ENCODE measurements at places on chromosomes 11 and 22.
A peak's percentile ranks its signal among the peaks of the same experiment; 100 is the strongest.

GRCh38 chr11:113082341-113082955 is 121.2 kb downstream of the NCAM1 start:
- DNase-seq, result peak; percentile 99

- no peak for DNase-seq
Measured at GRCh38 chr11:68333173-68333572, 20.8 kb downstream of the LRP5 start.

DNA sequence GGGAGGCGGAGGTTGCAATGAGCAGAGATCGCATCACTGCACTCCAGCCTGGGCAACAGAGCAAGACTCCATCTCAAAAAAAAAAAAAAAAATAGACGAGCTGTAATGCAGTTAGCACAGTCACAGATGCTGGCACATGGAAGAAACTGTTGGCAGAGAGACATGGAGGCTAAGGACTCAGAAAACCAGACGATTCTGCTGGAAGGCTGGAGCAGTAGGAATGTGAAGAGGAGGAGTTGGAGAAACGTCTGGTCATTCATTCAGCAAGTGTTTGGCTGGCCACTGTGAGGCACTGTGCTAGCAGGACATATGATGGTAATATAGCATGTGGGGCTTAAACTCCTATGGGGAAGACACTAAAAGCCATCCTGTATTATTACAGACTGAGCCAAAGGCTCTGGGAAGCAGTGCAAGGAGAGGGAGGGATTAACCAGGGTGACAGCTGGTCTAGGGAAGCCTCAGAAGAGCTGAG is 5.0 kb downstream of the UQCR10 start:
- DNase-seq, result no peak

DNA sequence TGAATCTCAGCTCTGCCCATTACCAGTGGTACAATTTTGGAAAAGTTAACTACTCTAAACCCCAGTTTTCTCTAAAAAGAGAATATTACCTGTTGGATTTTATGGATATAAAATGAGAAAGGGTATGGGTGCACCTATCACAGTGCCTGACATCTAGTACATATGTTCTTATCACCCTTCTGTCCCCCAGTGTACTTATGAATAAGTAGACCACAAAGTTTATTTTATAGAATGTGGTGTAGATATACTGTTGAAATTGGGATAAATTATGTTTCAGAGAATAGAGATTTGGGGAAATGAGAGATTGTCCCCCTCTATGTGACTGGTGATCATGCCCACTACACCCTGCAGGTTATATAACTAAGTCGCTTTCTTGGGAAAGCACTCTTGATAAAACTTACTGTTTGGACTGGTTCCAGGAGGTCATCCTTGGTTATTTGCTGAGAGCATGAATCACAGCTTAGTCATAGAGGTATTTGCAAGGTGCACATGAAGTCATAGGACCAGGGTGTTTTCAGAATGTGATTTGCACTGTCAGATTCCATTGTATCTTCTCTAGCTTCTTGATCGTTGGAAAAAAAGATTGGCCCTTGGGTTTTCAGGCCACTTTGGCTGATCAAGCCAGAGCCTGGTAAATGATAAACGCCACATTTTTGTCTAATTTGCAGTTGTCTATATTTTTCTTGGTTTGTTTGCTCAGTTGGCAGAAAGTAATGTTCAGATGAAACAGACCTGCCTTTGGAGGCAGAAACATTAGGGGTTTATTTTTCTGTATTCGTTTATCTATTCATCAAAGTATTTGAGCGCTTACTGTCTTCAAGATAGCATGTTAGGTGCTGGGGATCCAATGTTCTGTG is 21.3 kb downstream of the STX3 start:
- DNase-seq, result no peak

GRCh38 chr11:101881586-101881985 is 33.2 kb upstream of the CEP126 start:
- no peak for DNase-seq

DNA sequence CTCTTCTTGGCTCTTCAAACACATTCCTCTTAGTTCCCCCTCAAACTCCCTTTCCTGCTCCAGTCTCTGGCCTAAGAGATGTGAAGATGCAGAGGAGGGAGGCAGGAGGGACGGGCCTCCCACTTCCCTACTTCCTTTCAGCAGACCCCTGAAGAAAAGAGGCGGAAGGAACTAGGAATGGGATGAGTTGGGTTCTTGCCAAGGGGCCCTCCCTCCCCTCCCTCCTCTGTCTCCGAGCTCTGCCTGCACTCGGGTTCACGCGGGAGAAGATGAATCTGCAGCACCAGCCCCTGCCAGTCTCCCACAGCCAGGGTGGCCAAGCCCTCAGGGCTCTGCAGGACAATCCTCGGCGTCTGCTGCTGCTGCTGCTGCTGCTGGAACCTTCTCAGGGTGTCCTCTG is 24.3 kb upstream of the PKNOX2 start:
- no peak for DNase-seq

- DNase-seq, result no peak
Measured at GRCh38 chr11:3722100-3722499, 50.9 kb upstream of the CHRNA10 start.

- no peak for DNase-seq
Measured at GRCh38 chr11:107808521-107808920, 50.1 kb downstream of the SLC35F2 start.

DNA sequence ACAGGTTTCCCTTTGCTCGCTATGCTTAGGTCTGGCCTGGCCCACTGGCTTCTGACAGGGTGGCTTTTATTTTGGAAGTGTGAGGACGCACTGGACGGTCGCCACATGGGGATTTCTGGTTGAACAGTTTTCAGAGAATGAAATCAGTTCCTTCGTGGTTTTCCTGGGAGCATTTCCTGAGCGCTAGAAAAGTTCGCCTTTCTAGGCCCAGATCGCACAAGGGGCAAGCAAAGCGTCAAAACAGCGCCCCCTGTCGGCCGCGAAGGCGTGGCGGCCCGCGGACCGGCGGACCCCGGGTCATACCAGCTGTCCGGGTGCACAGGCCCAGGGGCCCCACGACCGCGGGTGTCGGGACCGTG is 12.7 kb upstream of the CYP2R1 start:
- no peak for DNase-seq

DNA sequence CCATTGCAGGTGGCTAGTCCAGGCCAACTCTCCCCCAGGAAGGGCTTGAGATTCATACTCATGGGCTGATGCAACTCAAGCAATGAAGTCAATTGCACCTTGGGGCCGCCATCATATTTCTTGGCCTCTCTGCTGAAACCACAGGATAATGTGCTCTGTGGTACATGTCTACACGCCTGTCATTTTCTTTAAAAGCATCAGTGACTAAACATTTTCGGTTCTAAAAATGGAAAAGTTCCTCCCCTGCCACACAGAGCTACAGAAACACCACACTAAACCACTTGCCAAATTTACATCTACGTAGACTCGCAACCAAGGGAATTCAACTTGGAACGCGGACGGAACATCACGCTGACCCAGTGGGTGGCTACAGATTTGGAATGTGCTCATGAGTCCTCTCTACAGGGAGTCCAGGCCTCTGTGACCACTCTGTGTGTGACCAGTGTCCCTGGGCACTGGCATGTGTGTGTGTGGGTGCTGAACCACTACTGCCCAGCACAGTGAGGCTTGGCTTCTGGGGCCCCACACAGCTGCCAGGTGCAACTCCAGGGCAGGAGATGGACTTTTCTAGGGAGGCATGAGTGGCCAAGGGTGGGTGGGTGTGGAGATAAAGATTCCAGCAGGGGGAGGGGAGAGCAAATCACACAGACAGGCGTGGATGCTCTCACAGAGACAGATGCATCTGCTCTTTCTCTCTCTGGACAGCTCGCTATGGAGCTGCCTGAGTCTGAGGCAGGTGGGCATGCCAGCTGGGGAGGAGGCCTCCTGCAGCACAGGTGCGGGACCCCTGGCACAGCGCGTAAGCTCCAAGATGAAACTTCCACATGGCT is 261.9 kb downstream of the CTTN start:
- no peak for DNase-seq

GRCh38 chr22:37675930-37676735 is 697 bp downstream of the LGALS1 start:
- DNase-seq, result no peak

DNA sequence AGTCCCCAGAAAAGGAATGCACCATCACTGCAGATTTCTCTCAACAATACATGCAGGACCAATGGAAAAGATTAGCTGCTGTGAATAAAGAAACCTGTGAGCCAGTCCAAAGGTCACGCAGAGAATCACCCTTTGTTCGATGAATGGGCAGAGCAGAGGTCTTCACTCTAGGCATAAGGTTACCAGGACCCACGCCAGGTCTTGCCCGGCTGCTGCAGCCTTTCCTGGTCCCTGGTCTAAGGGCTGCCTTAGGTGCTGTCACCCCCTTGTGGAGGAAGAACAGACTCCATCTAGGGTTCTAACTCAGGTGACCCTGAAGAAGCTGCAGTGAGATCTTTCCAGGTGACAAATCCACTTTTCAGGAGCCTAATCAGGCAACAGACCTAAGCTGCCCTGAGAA is 29.0 kb upstream of the NAP1L4 start:
- DNase-seq, result peak; percentile 50

GRCh38 chr11:121592708-121593107 is 139.9 kb upstream of the SORL1-AS1 start:
- no peak for DNase-seq

DNA sequence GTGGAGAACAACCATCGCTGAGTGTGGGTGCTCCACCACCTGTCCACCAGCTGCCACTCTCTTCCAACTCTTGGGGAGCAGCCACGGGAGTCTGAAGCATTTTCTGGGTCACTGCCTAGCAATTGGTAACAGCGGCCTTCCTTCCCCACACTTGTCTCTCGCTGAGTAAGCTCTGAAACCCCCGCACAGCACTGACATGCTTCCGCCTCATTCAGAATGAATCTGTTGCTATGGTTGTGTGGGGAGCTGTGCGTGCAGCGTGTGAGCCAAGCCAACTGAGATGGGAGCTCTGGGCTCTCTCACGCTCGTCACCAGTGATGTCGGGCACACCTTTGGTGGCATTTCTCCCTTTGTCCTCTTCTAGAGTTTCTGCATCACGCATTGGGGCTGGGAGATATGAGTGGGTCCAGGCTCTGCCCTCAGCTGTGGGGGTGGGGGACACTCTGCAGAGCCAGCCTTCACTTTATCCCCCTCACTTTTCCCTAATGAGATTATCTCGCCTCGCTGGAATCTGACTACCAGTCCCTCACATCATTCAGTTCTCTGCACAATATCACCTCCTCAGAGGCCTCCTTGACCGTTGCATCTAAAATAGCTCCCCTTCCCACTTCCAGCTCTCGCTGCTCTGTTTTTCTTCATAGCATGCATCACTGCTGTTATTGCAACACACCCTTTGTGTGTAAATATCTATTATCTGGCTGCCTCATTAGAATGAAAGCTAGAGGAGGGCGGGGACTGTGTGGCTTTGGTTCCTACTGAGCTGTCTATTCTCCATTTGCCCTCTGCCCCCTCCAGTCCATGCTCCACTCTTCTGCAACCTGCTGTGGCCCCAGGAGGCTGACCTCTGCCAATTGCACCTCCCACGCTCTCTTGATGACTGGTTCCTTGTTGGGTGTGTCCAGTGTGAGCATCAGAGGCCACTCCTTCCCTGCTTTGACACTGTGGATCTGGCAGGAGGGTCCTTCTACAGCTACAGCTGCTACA is 569.9 kb upstream of the CADM1 start:
- peak; percentile 37 for DNase-seq

DNA sequence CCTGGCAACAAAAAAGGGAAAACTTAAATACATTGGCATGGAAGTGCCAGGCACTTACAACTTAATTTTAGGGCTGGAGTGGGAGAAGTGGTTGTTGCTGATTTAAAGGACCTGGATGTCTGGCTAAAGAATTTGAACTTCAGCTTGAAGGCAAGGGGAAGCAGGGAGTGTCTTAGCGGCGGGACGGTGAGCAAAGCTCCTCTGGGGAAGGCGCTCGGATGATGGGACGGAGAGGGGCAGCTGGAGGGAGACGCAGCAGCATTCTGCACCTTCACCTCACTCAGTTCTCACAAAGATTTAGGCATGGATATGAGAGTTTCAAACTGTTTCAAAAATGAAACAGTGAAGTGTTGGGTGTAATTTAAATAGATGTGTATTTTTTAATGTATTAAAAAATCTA is 967.1 kb downstream of the BRD1 start:
- DNase-seq, result no peak

DNA sequence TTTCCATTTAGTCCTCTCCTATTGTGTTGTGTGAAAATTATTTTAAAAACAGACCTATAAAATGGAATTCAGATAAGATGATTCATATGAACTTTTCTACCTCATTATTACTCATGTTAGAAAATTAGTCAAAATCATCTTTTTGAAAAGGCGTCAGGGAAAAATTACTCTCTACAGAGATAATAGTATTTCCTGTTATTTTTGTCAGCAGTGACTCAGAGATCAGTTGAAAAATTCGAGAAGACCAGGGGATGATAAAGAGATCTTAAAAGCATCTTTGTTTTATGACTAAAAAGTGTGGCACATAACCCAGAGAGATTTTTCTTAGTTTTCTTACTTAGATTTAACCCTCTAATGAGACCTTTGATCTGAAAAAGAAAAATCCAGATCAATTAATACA is 157.9 kb upstream of the CARD18 start:
- no peak for DNase-seq

DNA sequence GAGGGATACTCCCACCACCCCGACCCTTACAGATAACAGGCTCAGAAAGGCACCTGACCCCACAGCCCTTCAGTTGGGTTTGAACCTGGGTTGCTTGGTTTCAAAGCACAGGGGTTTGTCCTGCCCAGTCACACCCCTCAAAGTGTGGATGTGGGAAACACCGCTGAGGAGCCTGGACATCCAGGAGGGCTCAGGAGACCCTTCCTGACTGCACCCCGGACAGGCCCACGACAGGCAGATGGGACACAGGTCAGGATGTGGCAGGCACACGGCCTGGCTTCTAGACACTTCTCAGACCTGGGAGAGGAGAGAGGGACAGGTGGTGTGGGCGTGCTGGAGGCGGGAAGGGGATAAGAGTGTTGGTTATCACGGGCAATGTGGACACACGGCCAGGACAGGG is 932.3 kb downstream of the BRD1 start:
- DNase-seq, result no peak

- DNase-seq, result no peak
Measured at GRCh38 chr22:40385036-40385782, 14.8 kb downstream of the SGSM3 start.

DNA sequence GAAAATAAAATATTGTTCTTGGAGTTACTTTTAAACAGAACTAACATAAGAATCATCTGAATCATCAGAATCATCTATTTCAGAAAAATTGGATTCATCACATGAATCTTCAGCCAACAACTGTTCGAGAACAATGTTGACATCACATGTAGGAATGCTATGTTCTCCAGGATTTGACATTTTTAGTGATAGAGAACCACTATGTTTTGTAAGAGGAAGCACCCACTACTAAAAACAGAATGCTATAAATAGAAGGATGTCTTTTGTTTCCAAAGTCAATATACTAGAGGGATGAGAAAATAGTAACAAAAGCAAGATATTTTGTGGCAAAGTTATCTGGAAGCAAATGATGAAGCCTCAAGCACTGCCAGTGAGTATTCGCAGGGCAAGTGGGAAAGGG is 263.4 kb upstream of the DDI1 start:
- no peak for DNase-seq

DNA sequence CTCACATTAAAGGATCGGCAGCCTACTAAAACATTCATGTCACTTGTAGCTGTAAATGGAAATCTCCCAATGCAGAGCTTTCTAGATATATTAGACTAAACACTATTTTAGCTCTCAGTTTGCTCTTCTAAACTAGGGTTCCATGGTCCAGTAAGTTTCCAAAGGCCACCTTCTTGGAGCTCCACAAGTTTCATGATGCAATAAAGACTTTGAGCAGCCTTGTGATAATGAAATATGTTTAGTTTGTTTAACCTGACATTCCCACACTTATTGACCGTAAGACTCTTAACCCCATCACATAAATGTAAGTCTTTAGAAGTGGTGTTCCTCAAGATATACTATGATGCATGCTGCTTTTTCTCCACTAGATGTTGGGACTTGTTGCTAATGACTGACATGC is 87.7 kb downstream of the TRIM44 start:
- DNase-seq, result no peak

- DNase-seq, result peak; percentile 67
Measured at GRCh38 chr11:26297189-26297975, 34.5 kb upstream of the ANO3 start.

Measured in NCI-H526 treated with DMSO at 0.1 percent for 48 hours (cell line).